Karpas-422 (cell line): ENCODE measurements at places on chromosomes 6 and 20. TPM values are rescaled to one million over a fixed set of nuclear protein-coding genes. Genes with fewer than 3 reads are reported as not detected.

The ADGRF1 gene
- not detected in 2 replicates for total RNA-seq

GRCh38 chr20:46253391-46253790 is 54.9 kb downstream of the CDH22 start:
- no peaks in the 10 kb centered on the region for H3K27me3 ChIP-seq
- DNase-seq, result no peak
- no peak overlapping the region for H3K27ac ChIP-seq
- H3K4me3 ChIP-seq, result no peak overlapping the region
- no peaks in the 10 kb centered on the region for H3K36me3 ChIP-seq

DNA sequence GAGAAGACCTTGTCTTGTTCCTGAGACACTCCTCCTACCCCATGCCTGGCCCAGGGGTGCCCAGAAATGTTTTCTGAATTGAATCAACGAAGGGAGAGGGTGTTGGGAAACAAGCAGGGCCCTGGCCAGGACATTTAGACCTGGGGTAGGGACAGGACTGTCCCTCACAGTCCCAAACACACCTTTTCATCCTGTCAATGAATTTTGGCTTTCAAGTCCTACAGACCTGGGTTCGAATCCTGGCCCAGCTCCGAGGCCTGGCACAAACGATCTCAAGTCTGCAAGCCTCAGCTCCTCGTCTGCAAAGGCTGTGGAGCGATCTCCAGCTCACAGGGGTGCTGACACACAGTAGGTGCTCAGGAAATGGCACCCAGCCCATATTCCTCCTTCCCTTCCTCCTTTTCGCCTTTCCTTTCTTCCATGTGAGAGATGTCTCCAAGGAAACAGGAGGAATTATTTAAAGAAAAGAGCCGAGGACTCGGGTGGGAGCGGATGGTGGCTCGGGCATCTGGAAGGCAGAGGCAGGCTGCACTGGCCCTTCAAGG is 7.3 kb upstream of the DLGAP4 start:
- no peak overlapping the region for H3K4me3 ChIP-seq
- H3K36me3 ChIP-seq, result no peaks in the 10 kb centered on the region
- H3K27me3 ChIP-seq, result no peaks in the 10 kb centered on the region

The OR12D2 gene
- not detected in 2 replicates for total RNA-seq

DNA sequence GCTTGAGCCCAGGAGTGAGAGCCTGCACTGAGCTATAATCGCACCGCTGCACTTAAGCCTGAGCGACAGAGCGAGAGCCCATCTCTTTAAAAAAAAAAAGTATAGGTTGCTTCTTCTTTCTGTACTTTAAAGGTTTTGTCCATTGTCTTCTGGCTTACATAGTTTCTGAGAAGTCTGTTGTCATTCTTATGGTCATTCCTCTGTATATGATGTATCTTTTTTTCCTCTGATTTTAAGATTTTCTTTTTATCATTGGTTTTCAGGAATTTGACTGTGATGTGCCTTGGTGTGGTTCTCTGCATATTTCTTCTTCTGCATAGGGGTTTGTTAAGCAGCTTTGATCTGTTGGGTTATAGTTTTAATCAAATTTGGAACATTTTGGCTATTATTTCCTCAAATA is 29.1 kb downstream of the QRSL1 start:
- peaks cover 82% of the 10 kb centered on the region for H3K36me3 ChIP-seq
- H3K27ac ChIP-seq, result peak overlapping the region; percentile 57
- peaks cover 20% of the 10 kb centered on the region for H3K4me1 ChIP-seq

The EFCAB8 gene
- 0.25 and 1.2 TPM in 2 replicates for total RNA-seq

DNA sequence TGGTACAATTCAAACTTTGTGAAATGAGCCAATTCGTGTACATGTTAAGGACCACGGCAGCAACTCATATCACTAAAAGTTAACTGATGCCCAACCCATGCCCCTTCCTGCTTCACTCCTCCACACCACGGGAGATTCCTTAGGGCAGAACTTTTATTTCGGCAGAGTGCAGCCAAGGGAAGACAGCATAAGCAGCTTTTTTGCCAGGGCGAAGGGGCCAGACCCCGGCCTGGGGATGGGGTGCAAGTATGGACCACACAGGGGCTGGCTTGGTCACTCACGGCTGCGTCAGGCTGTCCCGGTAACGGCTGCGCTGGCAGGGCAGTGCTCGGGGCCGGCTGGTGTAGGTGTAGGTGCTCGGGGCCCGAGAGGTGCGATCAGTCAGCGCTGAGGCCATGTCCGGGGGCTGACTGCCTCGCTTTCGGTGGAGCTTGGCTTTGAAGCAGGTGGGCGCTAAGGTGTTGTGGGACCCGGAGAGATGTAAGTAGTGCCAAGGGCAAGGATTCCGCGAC is 792 bp downstream of the RSPH3 start:
- no peak for DNase-seq
- H3K4me1 ChIP-seq, result peaks cover 17% of the 10 kb centered on the region
- no peaks in the 10 kb centered on the region for H3K27me3 ChIP-seq

DNA sequence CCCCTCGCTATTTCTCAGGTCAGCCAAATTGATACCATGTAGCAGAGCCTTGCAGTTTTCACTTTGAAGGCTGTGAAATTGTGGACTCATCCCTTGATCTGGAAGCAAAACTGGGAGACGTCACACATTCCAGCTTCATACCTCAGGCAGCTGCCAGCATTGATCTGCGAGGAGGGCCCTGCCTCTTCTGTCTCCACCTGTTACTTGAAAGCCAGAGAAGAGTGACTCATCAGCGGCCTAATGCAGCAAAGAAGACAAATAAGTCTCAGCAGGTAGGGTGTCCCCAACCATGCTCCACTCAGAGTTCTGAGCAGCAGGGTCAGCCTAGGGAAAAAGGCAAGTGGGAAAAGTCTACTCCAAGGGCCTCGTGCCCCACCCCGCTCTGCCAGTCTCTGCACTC is 69.4 kb upstream of the BMP2 start:
- no peak overlapping the region for H3K4me3 ChIP-seq
- H3K4me1 ChIP-seq, result no peaks in the 10 kb centered on the region
- no peaks in the 10 kb centered on the region for H3K27me3 ChIP-seq
- DNase-seq, result no peak

GRCh38 chr6:166360243-166361076 is 18.1 kb upstream of the SFT2D1 start:
- H3K27ac ChIP-seq, result no peak overlapping the region
- DNase-seq, result no peak
- peaks cover 12% of the 10 kb centered on the region for H3K4me1 ChIP-seq
- H3K27me3 ChIP-seq, result no peaks in the 10 kb centered on the region
- no peak overlapping the region for H3K4me3 ChIP-seq
- no peaks in the 10 kb centered on the region; the same call in 1 of the 2 replicates for H3K36me3 ChIP-seq

The NELFE gene
- 56.3 and 146 TPM in 2 replicates for total RNA-seq
